Esophagus muscularis mucosa (tissue), 4 donors: ENCODE measurements at places on chromosomes 12 and 14. TPM values are rescaled to one million over a fixed set of nuclear protein-coding genes. Genes with fewer than 3 reads are reported as not detected.

The NXPH4 gene
- not detected for total RNA-seq

The PPP4R4 gene
- total RNA-seq = 0.19 TPM

The KRT5 gene
- not detected for total RNA-seq

The CRIP1 gene
- 52.7 TPM for total RNA-seq

The RERGL gene
- total RNA-seq = 5.0 TPM

The SLC22A17 gene
- total RNA-seq = 28.4 TPM

The CLEC9A gene
- total RNA-seq = not detected

GRCh38 chr12:54628186-54628846 lies 6.4 kb downstream of the LACRT start:
- H3K36me3 ChIP-seq = no peaks in the 10 kb centered on the region
- no peak for DNase-seq
- H3K4me1 ChIP-seq = no peaks in the 10 kb centered on the region

- H3K4me3 ChIP-seq = no peak overlapping the region
- no peak for DNase-seq
- no peaks in the 10 kb centered on the region for H3K27me3 ChIP-seq
- peaks cover 29% of the 10 kb centered on the region for H3K4me1 ChIP-seq
Measured at GRCh38 chr14:31212893-31213292, 5.3 kb upstream of the HECTD1 start.

GRCh38 chr14:100866666-100867630 lies 36.6 kb downstream of the RTL1 start:
- H3K36me3 ChIP-seq = no peaks in the 10 kb centered on the region
- H3K4me1 ChIP-seq = no peaks in the 10 kb centered on the region
- no peak for DNase-seq
- H3K4me3 ChIP-seq = no peak overlapping the region
- H3K27ac ChIP-seq = no peak overlapping the region

DNA sequence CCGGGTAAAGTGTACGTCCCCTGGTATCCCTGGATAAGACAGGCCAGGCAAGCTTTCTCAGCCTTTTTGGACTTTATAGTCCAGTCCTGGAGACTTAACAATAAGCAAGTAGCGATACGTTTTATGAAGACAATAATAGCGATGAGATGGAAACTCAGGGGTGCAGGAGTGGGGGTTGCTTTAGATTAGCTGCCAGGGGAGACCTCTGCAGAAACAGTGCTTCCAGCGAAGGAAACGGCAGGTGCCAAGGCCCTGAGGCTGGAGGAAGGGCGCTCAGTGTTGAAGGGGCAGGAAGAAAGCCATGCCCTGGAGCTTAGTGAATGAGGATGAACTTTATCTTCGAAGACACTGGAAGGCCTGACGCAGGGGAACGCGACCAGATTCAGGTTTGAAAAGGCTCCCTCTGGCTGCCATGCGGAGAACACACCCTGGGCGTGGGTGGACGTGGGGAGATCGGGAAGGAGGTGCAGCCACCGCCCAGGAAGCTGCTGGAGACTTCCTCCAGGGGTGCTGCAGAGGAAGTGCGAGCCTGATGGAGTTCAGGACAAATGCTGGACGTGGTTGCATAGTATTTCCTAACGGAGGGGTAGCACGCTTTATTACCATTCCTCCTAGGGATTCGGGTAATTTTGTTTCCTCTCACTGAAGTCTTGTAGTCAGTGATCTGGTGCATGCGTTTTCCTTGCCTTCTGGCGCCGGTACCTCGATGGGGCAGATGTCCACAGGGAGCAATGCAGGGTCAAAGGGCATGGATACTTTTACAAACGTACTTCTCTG lies 26.1 kb upstream of the UBC start:
- peaks cover 14% of the 10 kb centered on the region for H3K36me3 ChIP-seq
- no peaks in the 10 kb centered on the region for H3K27me3 ChIP-seq
- H3K4me1 ChIP-seq = peaks cover 40% of the 10 kb centered on the region
- H3K27ac ChIP-seq = peak overlapping the region; percentile 93
- H3K4me3 ChIP-seq = peak overlapping the region; percentile 56

DNA sequence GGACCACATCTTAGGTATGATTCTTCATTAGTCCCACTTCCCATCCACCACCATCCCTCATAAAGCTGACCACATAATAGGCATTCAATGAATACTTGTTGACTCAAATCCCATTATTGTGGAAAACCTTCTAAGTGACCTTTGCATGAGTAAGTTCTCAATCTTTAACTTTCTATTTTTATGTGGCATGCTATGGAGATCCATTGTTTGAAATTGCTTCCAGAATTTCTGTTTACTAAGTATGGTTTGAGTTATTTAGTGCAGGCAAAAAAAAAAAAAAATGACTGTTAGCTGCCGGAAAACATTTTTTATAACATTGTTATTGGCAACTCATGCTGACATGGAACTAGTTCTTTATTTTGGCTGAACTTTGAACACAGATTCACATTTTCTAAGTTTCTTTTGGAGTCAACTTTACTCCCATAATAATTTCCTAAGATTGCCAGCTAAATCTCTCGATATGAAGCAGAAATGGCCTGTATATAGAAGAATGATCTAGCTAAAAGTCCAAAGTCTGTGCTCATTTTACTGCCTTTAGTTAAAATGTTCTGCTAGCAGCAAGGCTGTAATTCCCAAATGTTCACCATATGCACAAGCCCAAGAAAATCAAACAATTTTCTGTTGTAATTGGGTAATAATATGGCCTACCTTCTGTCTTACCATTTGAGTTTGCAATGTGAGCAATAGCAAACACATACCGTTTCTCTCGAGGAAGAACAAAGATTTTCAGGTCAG lies 77.9 kb downstream of the PTGER2 start:
- no peaks in the 10 kb centered on the region for H3K36me3 ChIP-seq
- DNase-seq = no peak
- H3K27ac ChIP-seq = no peak overlapping the region
- no peak overlapping the region for H3K4me3 ChIP-seq
- no peaks in the 10 kb centered on the region for H3K27me3 ChIP-seq

DNA sequence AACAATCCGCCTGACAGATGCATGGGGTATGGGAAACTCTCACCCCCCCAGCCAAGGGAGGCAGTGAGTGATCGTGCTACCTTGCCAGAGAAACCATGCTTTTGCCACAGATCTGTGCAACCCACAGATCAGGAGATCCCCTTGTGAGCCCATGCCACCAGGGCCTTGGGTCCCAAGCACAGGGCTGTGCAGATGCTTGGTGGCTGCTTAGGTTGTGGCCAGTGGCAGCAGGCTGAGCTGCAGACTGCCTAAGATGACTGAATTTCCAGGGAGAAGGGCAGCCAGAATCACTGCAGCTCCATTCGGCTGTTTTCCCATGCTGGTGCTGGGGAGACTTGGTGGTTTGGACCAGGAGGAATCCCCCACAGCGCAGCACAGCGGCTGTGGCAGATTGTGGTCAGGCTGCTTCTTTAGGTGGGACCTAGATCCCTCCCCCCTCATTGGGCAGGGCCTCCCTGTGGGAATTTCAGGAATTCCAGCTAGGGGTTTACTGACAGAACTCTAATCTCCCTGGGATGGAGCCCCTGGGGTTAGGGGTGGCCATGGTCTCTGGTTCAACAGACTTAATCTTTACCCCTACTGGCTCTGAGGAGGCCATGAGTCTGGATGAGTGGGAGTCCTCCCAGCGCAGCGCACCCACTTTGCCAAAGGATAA lies 264.6 kb upstream of the DAAM1 start:
- no peak overlapping the region for H3K27ac ChIP-seq
- no peaks in the 10 kb centered on the region for H3K4me1 ChIP-seq
- no peaks in the 10 kb centered on the region for H3K36me3 ChIP-seq

DNA sequence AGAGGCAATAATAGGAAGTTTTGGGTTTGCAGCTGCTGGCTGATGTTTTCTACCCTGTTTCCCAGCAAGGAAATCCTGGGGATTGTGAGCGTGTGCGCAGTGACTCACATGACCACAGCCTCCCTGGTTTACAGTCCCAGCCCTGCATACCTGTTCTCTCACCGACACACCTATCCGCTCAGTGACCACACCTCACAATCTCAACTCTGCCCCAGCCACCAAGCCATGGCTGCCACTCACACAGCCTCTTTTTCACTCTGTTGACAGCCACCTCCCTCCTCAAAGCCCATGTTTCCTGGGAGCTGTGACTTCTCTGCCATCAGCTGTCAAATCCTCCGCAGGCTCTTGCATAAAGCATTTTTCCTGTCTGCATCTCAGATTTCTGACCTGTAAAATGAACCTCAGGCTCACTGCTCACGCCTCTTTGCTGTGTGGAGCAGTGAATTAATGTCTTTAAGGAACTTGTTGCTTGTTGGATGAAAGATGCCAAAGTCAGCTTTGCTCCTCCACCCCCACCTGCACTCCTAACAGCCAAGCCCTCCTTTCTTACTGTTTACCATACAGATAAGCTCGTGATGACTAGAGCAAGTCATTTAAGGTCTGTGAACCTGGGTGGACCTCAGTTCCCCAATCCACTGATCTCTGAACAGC lies 43.5 kb downstream of the B4GALNT3 start:
- no peak overlapping the region for H3K4me3 ChIP-seq
- no peaks in the 10 kb centered on the region for H3K36me3 ChIP-seq
- H3K27me3 ChIP-seq = peaks cover 21% of the 10 kb centered on the region
- H3K4me1 ChIP-seq = no peaks in the 10 kb centered on the region
- H3K27ac ChIP-seq = no peak overlapping the region

GRCh38 chr14:61486930-61487495 lies 165.6 kb downstream of the PRKCH start:
- no peaks in the 10 kb centered on the region for H3K36me3 ChIP-seq
- peaks cover 25% of the 10 kb centered on the region for H3K4me1 ChIP-seq
- no peak overlapping the region for H3K4me3 ChIP-seq
- DNase-seq = no peak

DNA sequence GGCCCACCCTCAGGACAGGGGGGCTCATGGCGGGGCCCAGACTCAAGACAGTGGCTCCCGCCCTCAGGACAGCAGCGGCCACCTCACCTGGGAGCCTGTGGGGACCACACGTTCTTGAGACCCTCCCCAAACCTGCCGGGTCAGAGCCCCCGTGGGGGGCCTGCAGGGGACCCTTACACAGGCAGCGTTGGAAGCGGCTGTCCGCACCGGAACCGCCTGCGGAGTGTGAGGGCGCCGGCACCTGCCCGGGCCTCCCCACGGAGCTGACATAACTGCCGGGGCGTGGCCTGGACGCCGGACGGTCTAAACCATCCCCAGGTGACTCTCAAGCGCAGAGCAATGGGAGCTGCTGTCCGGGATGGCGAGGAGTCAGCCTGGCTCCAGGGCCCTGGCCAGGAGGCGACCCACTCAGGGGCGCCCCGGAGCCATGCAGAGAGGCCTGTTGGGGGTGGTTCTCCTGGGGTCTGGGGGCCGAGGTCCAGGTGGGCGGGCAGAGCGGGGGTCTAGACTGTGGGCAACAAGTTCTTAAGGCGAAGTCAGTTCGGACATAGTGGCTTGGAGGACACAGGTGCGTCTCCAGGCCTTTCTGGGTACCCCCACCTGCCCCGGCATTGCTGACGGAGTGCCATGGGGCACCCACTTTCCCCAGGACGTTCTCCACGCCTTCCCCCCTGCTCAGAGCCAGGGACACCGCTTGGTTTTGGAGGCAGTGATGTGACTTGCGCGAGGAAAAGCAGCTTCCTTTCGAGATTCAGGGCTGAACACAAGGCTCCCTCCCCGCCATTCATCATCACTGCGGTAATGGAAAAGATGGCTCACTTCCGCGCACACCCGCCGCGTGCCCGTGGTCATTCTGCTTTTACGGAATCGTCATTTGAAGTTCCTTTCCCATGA lies 23.2 kb downstream of the GALNT9 start:
- H3K27me3 ChIP-seq = no peaks in the 10 kb centered on the region
- no peaks in the 10 kb centered on the region for H3K4me1 ChIP-seq
- no peak overlapping the region for H3K4me3 ChIP-seq
- DNase-seq = no peak
- no peaks in the 10 kb centered on the region for H3K36me3 ChIP-seq

- H3K27ac ChIP-seq = no peak overlapping the region
- H3K36me3 ChIP-seq = no peaks in the 10 kb centered on the region
- no peaks in the 10 kb centered on the region for H3K27me3 ChIP-seq
- no peak overlapping the region for H3K4me3 ChIP-seq
- DNase-seq = no peak
- H3K4me1 ChIP-seq = no peaks in the 10 kb centered on the region
Measured at GRCh38 chr12:117790198-117790597, 178.6 kb downstream of the KSR2 start.

GRCh38 chr14:104519721-104520120 lies 59.8 kb upstream of the C14orf180 start:
- H3K4me1 ChIP-seq = no peaks in the 10 kb centered on the region
- no peak for DNase-seq
- no peak overlapping the region for H3K4me3 ChIP-seq
- H3K36me3 ChIP-seq = no peaks in the 10 kb centered on the region
- H3K27me3 ChIP-seq = peaks cover 3% of the 10 kb centered on the region

DNA sequence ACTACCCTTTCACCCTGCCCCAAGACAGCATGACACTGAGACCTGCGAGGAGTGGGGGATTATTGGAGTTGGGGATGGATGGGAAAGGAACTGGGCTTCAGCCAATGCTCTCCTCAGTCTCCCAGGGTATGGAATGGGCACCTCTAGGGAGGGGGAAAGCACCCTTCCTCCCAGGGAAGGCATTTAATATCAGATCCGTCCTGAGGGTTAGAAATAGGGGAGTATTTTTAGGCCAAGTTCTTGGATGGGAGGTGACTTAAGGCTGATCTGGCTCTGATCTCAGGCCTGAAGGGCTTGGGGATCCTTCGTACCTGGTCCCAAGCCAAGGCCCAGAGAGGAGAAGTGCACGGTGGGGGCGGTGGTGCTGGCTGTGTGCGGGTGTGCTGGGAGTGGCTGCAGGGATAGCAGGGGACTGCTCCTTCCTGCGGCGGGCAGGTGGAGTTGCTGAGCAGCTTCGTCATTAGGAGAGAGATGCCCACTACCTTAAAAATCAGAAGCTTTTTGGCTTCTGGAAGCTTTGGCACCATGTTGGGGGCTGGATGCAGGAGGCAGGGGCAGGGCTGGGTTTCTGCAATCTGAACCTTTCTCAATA lies 7.0 kb upstream of the CEBPE start:
- no peaks in the 10 kb centered on the region for H3K27me3 ChIP-seq
- no peak overlapping the region for H3K27ac ChIP-seq
- H3K36me3 ChIP-seq = peaks cover 12% of the 10 kb centered on the region
- DNase-seq = no peak
